ENCODE measurements at places on chromosomes 11 and 22. TPM values are rescaled to one million over a fixed set of nuclear protein-coding genes. Genes with fewer than 3 reads are reported as not detected.

OR4D11 gene
- polyA plus RNA-seq = not detected

UBQLNL gene
- 0.08 TPM for polyA plus RNA-seq

RFPL1 gene
- 1.0 TPM for polyA plus RNA-seq

MRGPRX3 gene
- polyA plus RNA-seq = not detected

OR8A1 gene
- polyA plus RNA-seq = not detected

PLAAT3 gene
- polyA plus RNA-seq = 89.6 TPM

SLC2A11 gene
- 3.4 TPM for polyA plus RNA-seq

OR10A2 gene
- not detected for polyA plus RNA-seq

DNA sequence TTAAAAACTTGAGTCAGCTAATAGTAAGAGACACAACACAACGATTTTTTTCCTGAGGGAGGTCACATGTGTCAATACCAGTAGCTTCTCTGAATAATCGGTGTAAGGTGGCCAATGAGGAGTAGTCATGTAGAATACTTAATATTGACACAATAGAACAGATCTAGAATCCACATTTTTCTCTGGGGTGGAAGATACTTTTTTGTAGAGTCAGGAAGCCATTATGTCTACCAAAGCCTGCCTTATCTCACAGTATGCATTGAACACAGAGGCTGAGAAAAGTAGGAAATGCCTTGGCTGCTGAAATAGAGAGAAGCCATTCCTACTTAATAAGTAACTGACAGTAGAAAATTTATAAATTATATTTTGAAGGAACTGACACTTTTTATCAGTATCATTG is 725.0 kb downstream of the METTL15 start:
- no peak for DNase-seq

DNA sequence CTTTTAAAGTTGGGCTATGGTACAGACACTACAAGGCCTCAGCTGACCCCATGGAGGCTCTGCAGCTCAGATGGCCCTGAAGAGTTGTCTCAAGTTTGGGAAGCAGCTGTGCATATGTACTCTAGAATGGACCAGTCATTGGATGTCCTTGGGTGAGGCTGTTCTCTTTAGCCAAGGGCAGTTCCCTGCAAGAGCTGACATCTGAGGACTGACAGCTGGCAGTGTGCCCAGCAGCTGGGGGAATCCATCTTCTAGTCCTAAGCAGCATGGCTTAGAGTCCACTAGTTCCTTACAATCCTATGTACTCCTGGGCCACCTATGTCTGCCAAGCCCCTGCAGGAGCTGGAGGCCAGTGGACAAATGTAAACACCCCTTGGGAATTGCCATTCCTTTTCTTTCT is 76.5 kb downstream of the C11orf91 start:
- no peak for DNase-seq

GRCh38 chr22:26027341-26027740 is 141.9 kb upstream of the SEZ6L start:
- no peak for DNase-seq

GRCh38 chr11:6587360-6587953 is 16.0 kb downstream of the RRP8 start:
- no peak for DNase-seq

DNA sequence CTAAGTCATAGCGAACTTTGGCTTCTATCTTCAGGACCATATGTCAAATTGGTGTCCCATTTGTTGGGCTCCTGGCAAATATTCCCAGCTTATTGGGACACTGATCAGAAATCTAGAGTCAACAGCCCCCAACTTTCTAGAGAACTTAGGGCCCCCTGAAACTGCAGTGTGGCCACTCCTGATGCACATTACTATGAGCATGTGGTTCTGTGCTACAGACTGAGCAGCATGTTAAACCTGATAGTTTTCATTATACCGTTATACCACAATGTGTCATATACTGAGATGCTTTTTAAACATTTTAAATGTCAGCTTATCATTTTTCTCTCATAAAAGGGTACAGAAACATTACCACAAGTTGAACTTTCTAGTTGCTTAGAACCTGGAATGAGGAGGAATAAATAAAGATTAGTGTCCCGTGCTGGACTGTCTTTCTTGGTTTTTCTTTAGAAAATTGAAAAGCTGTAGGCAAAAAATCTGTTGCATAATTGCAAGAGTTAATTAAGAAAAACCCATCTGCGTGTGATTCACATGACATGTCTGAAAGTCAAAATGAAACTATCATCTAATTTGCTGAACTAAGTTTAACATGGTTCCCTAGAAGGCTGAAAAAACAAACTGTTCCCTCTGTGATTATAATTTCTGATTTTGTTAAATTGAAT is 16.4 kb upstream of the CTSC start:
- no peak for DNase-seq

- no peak for DNase-seq
Measured at GRCh38 chr11:126834573-126834972, 166.0 kb downstream of the KIRREL3 start.

DNA sequence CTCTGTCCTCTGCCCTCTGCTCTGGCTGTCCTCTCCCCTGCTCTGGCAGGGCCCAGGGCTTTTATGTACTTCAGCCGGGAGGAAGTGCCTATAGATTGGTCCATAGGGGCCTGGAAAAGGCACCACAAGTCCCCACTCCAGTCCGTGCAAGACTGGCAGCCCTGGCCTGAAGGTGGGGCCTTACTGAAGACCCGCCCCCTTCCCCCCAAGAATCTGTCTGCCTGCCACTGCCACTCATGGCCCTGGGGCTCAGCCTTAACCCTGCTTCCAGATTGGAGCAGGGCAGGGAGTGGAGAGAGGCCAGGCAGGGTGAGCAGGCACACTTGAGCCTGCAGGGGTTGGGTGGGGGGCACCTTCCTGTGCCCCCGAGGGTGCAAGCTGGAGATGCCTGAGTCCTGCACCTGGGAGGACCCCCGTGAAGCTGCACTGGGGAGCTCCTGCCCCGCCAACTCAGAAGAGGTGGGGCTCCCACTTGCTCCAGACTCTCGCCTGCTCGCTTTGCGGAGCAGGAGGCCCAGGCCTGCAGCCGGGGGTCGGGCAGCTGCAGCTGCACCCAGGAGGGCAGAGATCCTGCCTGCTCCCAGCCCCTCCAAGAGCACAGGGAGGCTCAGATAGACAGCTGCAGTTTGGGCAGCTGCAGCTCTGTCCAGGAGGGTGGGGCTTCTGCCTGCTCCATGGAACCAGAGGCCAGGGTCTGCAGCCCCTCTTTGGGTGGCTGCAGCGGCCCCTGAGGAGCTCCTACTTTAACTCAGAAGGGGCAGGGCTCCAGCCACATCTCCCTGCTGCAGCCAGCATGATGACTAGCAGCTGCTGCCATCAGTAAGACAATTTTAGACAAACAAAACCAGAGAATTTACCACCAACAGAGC is 51.0 kb upstream of the SC5D start:
- no peak for DNase-seq

DNA sequence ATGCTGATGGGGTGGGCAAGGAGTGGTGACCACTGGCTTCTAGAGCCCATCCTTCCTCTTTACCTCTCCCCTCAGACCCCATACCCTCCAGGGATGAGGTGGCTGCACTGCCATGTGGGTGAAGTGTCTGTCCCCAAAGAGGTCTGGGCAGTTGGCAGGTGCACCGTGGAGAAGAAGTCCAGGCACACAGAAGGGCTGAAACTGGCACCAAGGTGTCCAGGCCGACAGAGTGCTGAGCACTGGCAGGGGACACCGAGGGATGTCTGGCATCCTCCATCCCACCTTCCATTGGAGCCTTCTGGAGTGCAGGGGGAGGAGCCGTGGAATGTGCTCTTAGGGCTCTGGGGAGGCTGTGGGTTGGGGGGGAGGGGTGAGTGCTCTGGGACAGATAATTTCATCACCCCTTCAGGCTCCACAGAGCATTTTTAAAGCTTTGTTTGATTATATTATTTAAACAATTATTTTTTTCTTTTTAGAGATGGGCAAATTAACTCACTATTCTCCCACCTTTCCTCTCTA is 37.9 kb downstream of the PKNOX2 start:
- no peak for DNase-seq

GRCh38 chr22:40473703-40474102 is 103.3 kb downstream of the SGSM3 start:
- no peak for DNase-seq

- no peak for DNase-seq
Measured at GRCh38 chr11:107018219-107018901, at the start of gene GUCY1A2. Gene GUCY1A2 (minus strand): TSS chr11:107018476. CDS start chr11:107018055, 421 bp downstream.

GRCh38 chr22:25193548-25193947 is 6.1 kb upstream of the CRYBB3 start:
- DNase-seq = no peak

DNA sequence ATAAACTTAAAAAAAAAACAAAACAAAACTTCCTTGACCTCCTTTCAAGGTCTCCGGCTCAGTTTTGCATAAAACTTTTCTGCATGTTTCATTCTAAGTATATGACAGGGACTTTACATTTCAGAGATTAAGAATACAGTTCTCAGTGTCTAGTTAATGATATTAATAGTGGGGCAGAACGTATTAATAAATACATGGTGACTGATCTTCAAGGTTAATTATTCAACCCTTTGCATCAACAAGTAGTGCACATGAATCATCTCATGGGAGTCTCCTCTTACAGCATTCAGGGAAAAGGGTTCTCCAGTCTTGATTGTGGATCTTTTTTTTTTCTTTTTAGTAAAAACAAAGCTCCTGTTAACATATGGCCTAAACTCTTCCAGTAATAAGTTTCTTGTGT is 146.8 kb downstream of the KIRREL3 start:
- DNase-seq = no peak

DNA sequence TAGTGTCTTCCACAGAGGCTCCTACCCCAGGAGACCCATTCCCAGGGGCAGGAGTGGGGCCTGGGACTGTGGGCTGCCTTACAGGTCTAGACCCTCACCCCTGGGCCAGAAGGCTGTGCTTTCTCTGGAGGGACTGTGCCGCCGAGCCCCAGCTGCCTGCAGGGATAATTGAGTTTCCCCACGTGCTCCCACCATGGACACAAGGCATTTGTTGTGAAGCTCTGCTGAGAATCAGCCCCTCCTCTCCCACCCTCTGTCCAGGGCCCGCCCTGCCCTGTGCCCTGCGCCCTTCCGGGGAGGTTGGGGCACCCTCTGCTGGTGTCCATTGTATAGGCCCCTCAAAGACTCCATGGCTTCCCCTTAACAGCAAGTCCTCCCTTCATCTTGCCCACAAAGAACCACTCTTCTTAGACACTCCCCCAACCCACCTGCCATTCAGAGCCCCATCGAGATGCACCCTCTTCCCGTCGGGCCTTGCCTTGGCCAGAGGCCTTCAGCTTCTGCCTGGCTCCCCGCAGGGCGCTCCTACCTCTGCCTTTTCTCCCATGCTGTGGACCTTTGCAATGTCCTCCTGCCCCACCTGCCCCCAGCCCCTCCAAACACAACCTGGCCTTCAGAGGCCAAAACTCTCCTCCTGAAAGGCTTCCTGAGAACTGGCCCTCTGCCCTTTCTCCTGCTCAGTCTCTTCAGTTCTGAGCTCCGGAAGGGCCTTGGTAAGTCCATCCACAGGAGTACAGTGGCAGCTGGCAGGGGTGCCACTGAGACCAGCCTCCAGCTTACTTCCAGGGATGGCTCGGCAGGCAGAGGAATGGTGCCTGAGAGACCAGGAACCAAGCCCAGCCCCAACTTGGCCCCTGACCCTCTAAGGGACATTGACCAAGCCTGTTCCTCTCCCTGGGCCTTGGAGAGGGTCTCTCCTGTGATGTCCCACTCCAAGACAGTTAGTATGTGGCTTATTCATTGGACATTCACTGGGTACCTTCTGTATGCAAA is 22.4 kb downstream of the DUSP8 start:
- DNase-seq = no peak

GRCh38 chr11:133926466-133927246 is 30.1 kb downstream of the IGSF9B start:
- no peak for DNase-seq

GRCh38 chr22:30310881-30311771 is 15.6 kb downstream of the TBC1D10A start:
- no peak for DNase-seq

DNA sequence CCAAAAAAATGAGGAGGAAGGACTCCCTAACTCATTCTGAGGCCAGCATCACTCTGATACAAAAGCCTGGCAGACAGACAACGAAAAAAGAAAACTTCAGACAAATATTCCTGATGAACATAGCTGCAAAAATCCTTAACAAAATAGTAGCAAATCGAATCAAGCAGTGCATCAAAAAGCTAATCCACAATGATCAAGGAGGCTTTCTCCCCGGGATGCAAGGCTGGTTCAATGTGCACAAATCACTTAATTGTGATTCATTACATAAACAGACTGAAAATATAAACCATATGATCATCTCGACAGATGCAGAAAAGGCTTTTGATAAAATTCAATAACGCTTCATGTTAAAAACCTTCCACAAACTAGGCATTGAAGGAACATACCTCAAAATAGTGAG is 16.4 kb downstream of the MTMR2 start:
- no peak for DNase-seq

- DNase-seq = no peak
Measured at GRCh38 chr22:48695251-48695650, 1132.4 kb downstream of the BRD1 start.

DNA sequence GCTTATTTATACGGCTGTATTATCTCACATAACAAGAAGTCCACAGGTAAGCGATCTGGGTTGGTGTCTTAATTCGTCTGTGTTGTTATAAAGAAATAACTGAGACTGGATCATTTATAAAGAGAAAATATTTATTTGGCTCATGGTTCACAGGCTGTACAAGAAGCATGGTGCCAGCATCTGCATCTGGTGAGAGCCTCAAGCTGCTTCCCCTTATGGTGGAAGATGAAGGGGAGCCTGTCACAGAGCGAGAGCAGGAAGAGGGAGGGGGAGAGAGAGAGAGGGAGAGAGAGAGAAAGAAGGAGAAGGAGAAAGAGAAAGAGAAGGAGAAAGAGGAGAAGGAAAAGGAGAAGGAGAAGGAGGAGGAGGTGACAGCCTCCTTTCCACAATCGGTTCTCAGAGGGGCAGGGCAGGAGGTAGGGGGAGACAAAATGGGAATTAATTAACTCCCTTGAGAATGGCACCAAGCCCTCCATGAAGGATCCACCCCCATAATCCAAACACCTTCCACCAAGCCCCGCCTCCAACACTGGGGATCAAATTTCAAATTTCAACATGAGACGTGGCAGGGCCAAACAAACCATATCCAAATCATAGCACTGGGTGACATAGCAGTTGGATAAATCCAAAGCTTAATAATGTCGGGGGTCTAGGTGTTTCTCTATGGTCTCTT is 15.0 kb upstream of the TRIM44 start:
- no peak for DNase-seq

GRCh38 chr22:28243539-28243938 is 324.5 kb upstream of the PITPNB start:
- DNase-seq = no peak

DNA sequence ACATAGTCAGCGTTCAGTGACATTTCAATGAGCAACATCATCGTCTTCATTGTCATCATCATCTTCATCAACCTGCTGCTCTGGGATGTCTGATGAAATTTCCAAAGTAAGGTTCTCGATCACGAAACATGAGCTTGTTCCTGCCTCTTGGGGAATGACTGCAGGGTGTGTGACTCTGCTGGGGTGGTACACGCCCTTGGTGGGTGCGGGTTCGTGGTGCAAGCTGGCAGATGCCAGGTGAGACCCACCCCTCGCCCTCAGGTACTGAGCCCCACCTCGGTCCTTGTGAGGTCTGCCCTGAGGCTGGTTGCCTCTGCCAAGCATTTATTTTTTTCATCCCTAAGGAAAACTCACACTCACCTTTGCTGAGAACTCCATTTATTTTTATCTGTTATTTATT is 1389.2 kb downstream of the TBC1D22A start:
- DNase-seq = no peak

- no peak for DNase-seq
Measured at GRCh38 chr11:78094250-78094649, 14.6 kb upstream of the NDUFC2 start.

Data from liver (tissue), 10 donors.